Ureter (tissue), 1 donor: ENCODE measurements at places on chromosomes 6 and 20. TPM values are rescaled to one million over a fixed set of nuclear protein-coding genes. Genes with fewer than 3 reads are reported as not detected.

The NRSN1 gene
- total RNA-seq = not detected

- peak; percentile 60 for DNase-seq
Observed at GRCh38 chr20:41177636-41178035, 40.3 kb downstream of the PLCG1 start.

The BTBD9 gene
- 42.5 TPM for total RNA-seq

GRCh38 chr6:47633141-47633540, 65.2 kb upstream of the ADGRF4 start:
- no peak for DNase-seq

DNA sequence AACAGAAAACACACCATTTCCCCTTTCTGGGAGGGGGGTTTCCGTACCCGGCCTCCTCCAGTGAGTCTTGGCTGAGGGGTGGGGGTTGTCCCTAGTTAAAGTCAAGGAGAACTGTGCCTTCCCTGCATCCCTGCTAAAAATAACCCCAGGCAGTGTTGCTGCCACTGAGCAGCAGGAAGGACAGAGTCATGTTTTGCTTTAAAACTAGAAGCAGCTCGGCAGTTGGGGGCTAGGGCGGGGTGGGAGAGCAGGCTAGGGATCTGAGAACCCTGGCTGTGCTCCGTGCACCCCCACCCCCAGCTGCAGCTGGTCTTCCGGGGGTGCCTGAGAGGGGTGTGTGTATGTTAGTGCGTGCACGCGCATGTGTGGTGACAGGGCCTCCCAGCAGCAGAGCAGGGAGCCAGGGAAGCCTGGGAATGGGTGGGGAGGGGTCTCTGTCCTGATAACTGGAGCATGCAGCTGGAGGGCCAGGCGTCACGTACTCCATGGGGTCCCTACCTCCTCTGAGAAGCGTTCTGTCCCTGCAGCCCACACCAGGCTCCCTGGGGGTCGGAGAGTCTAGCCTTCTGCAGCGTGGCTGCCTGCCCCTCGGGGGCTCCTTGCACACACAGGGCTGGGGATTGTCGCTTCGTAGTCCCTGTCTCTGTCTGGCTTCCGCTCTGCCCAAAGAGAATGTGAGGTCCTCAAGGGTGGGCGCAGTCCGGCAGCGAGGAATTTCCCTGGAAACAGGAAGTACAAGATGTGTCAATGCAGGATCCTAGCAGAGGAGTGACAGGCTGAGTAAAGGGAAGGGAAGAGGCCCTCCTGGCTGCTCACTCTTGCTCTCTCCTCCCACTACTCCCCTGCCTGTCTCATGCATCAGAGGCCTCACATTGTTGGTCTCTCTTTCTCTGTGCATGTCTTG, 16.8 kb upstream of the ARMC12 start:
- no peak for DNase-seq

The PSMB1 gene
- 118 TPM for total RNA-seq

DNA sequence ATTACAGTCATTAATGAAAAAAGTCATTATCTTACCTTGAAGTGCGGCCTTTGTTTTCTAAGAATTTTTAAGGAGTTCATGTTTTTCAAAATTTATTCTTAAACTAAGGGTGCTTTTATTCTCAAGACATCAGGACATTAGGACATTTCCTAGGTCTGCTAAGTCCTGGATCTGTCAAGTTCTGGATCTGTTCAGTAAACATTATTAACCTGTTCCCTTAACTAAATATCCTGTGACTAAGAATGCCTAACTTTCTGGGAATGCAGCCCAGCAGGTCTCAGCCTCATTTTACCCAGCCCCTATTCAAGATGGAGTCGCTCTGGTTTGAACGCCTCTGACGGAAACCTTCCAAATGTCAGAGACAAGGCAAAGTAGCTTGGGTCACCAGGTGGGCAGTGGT, 302.6 kb downstream of the SYNE1 start:
- no peak for DNase-seq

DNA sequence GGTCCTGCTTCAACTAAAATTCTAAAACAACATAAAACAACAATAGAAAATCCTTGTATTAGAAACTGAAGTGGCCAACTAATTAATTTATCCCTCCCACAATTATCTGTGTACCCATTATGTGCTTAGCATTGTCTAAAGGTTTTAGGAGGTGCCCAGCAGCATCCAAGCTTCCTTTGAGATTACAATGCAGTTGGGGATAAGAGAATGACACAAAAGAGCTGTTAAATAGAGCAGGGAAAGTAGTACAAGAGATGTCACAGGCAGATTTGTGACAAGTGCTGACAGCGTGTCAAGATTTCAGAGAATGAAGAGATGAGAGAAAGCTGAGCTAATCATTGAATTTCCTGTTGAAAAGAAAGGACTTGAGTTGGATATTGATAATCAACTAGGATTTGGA, 204.8 kb downstream of the OTOR start:
- DNase-seq = no peak
